ENCODE measurements at places on chromosomes 7 and 10.

- DNase-seq = no peak
Measured at GRCh38 chr10:76230921-76231285, 799.5 kb downstream of the LRMDA start.

- DNase-seq = no peak
Measured at GRCh38 chr10:102652170-102652916, 8.1 kb downstream of the TRIM8 start.

DNA sequence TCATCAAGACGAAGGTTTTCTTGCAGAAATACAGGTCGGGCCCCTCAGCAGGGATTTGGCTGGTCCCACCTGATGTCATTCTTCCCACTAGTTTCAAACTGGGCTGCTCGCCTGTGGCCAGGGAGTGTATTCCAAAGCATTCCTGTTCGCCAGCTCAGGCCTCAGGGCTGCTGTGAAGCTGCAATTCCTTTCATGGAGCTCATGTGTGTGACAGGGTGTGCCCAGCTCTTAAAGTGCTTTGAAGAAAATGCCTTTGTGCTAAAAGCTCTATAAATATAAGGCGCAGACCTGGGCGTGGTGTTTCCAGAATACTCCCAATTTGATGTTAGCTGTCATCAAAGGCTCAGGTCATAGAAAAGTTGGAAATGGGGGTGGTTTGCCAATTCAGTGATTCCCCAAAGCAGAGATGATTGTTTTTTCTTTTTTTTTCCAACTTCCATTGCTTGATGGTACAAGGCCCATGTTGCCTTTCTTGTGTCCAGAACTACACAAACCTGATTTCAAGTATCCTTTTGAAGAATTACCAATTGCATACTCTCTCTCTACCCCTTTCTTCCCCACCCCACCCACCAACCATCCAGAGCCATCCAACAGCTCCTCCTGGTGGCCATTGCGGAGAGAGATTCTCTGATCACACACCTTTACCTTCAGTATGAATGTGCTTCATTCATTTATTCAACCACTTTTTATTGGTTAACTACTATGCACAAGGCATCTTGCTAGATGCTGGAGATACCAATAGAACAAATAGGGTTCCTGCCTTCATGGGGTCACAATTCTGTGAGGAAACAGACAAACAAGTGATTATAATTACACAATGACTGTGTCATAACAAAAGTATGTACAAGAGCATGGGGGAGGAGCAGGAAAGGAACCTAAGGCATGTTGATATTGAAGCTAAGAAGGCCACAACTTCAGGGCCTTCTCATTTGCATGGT lies 297.3 kb upstream of the LYZL1 start:
- no peak for DNase-seq

GRCh38 chr10:86798611-86799010 lies 42.2 kb downstream of the BMPR1A start:
- no peak for DNase-seq

GRCh38 chr7:26477381-26477990 lies 185.8 kb downstream of the SNX10 start:
- DNase-seq = no peak

DNA sequence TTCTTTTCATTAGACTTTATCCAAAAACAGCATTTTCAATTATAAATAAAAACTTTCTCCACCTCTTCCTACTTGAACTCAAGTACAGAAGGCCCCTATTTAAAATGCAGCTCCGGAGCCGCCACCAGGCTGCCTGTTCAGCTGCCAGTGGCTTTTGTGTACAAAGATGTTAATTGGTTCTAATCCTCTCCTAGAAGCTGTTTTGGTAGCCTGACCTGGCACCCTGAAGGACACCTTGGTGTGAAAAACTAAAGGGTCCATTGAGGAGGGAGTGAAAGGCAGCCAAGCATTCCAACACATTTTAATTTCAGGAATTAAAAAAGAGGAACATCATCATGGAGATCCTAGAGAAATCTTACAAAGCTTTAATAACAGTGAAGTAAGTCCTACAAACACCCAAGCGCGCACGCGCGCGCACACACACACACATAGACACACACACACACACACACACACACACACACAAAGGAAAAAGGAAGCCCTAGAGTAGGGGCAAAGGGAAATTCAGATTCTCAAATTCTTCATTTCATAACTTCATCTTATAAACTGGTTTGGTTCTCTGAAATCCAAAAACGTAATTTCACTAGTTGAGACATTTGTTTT lies 41.4 kb downstream of the VAX1 start:
- no peak for DNase-seq

GRCh38 chr7:85972504-85973141 lies 671.1 kb upstream of the GRM3 start:
- no peak for DNase-seq

GRCh38 chr7:130961128-130961601 lies 227.2 kb upstream of the KLF14 start:
- DNase-seq = no peak

DNA sequence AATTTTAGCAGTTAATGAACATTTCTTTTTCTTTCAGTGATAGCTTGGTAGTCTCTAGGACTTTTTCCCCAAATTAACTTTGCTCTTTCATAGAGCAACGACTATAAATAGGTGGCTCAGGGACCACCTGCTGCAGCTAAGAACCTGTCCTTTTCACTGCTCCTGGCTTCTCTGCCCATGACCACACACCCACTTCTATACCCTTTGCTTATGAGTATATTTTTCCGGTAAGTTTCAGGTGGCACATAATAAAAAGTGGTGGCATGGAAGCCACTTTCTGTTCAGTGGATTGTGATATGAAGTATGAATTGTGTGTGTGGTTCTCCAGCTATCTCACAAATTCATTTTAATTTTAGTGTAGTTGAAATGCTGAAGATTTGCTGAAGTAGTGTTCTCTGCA lies 1.2 kb downstream of the ING3 start:
- DNase-seq = no peak

DNA sequence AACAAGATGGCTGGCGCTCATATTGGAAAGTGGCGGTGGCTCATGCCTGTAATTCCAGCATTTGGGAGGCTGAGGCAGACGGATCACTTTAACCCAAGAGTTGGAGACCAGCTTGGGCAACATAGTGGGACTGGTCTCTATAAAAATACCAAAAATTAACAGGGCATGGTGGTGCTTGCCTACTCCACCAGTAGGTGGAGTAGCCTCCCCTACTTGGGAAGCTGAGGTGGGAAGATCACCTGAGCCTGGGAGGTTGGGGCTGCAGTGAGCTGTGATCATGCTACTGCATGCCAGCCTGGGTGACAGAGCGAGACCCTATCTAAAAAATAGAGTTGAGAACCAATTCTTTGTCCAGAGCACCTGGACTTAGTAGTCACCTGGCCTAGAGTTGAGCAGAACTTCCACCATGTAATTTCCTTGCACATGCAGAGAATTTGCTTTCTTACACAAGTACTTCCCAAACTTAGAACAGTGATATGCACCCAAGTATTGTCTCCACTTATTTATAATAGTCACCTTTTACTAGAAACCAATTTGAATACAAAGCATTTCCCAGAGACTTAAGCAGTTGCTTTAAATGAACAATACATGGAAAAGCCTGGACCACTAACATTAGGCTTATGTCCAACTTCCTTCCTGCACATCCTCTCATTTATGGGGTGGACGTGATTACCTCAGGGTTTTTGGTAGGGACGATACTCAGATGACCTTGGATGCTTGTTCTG lies 15.9 kb downstream of the LAMB4 start:
- DNase-seq = no peak

DNA sequence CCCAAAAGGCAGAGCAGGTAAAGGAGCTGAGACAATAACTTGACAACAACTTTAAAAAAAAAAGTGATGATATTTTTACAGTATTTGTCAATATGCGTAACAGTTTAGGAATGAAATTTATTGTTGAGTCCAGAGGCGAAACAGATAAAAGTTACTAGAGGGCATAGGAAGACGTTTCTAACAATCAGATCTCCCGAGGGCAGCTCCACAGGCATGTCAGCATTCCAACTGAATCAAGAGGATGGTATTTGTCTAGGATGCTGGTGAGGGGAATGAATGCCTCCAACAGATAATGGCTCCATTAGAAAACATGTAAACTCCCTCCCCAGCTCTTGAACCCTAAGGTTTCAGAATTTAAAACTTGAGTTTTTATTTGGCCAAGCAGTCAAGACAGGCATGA lies 733.9 kb upstream of the SORCS1 start:
- no peak for DNase-seq

DNA sequence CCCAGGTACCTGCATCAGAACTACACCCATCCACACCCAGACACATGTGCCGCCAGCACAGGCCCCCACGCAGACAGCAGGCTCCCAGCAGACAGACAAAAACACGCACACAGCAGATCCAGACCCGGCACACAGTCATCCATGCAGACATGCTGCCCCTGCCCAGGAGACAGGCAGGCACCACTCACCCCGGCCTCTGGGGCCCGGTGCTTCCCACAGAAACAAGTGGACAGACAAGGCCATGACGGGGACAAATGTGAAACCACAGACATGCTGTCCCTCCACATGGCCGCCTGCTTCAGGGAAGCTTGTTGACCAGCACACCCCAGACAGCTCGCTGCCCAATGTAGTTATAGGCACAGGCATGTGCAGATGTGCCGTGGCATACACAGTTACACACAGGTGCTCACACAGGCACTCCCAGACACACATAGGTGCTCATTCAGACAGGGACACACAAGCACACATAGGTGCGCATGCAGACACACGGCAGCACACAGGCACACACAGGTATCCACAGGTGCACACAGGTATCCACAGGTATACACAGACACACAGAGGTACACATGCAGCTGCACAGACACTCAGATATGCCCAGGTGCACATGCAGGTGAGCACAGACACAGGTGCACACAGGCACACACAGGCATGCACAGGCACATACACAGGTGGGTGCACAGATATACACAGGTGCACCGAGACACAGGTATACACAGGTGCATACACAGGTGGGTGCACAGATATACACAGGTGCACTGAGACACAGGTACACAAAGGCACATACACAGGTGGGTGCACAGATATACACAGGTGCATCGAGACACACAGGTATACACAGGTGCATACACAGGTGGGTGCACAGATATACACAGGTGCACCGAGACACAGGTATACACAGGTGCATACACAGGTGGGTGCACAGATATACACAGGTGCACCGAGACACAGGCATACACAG lies 10.5 kb upstream of the SCART1 start:
- DNase-seq = no peak

GRCh38 chr7:86094166-86094669 lies 549.5 kb upstream of the GRM3 start:
- no peak for DNase-seq

DNA sequence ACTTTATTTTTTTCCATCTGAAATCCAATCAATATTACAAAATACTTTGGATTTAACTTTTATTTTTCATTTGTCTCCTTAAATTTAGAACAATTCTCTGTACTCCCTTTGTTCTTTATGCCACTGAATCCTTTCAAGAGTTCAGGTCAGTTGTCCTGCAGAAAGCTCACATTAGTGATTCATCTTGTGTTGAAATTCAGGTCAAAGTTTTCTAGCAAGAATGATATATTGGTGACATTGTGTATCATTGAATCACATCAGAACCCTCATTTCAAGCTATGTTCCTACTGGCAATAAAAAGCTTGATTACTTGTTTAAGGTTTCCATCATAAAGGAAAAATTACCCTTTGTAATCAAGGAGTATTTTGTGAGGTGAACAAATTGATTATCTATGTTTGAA lies 378.8 kb upstream of the STEAP1 start:
- DNase-seq = no peak

- no peak for DNase-seq
Measured at GRCh38 chr10:131860311-131860710, 40.5 kb upstream of the PPP2R2D start.

DNA sequence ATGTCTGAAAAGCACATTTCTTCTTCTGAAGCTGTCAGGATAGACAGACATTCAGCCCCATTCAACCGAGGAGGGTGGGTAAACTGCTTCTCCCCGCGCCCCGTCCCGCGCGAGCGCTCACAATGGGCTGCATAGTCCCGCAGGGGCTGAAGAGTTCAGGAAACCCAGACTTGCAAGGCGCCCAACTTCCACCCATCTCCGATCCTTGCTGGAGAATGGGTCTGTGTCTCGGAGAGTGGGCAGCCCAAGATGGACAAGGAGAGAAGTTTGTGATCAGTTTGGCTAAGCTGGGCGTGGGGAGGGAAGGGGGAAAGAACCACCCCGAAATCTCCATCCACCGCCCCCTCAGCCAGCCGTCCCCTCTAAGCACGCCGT lies 686 bp downstream of the AASS start:
- no peak for DNase-seq

GRCh38 chr10:127832501-127832900 lies 60.2 kb downstream of the CLRN3 start:
- no peak for DNase-seq

GRCh38 chr10:59945590-59945989 lies 39.2 kb upstream of the CCDC6 start:
- DNase-seq = no peak

- DNase-seq = no peak
Measured at GRCh38 chr7:94286111-94286510, 108.6 kb upstream of the COL1A2 start.

DNA sequence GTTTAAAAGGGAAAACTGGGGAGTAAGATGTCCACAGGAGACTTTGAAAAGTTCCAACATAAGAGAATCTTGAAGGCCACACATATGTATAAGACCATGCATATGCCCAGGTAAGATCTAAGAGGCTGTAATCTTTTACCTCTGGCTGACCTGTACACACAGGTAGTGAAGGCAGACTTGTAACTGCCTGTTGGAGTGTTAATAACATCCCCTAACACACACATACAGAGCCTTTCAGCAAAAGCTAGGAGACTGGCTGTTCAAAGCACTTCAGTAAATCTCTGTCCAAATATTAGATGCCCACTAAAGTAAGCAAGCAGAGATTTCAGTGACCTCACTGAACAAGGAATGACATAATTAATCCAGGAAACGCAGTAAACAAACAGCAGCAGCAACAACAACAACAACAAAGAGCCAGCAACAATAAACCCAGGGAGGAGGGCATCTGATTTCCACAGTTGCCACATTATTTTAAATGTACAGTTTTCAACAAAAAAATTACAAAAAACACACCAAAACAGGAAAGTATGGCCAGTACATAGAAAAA lies 15.0 kb downstream of the CYP51A1 start:
- DNase-seq = no peak

DNA sequence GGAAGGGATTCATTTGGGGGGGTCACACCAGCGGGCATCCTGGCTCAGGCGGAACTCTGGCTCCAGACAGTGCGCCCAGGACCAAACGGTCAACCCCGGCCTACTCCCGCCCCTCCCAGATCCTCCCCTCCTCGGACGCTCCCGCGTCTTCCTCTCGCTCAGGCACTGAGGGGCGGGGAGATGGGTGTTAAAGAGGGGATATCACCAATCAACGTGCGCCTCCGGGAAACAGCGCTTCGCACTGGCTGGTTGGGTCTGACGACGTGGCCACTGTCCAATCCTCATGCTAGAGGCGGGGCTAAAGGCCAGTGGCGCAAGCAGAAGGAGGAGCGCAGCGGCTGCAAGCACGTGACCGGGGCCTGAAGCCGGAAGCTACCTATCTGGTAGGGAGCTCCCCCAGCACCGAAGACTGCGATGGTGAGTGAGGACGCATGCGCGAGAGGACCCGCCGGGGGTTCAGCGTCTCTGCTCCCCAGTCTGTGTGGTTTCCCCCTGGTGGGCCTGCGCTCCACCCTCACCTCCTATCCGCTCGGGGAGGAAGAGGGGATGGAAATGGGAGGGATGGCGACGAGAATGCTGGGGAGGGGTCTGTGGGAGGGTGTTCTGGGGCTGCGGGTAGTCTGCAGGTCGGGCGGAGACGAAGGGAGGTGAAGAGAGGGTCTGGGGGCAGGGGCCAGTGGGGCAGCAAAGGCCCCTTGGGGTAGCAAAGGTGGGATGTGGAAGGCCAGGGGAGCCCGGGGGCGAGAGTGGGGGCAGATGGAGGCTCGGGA lies at the start of gene LAMTOR4:
Gene LAMTOR4 (plus strand): TSS at position 360 of the 770 bp plus-strand sequence. CDS start 55 bp downstream, at position 415.
- DNase-seq = peak; percentile 99
